Stimulated activated naive CD8-positive, alpha-beta T cell treated with anti-CD3 and anti-CD28 coated beads, Interleukin-15, Interleukin-2, amounts not matched to agents 100 U/mL and 50 U/mL, for 24 hours (primary cell): ENCODE measurements at places on chromosomes 2 and 18.

DNA sequence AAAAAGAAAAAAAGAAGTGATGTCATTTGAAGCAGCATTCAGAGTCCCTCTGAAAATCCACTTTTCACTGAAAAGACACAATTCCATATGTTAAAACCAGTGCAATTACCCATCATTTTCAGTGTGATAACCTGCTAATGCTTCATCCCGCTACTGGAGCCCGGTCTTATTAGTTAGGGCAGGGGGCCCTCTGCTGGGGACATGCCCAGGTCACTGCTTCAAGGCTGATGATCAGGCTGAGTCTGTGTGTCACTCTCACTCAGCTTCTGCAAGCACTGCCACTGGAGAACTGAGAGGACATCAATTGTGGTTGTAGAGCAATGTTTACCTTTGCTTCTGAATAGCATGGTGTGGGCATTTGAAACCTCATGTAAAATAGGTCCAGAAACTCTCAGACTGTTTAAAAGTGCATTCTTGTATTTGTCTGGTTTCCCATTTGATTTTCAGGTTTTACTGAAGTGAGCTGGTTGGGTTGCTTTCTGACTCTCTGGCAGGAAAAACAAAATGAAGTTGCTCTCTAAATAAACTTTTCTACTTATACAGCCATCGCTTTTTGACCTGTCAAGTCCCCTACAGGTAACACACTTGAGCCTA is 49.2 kb upstream of the NXPH2 start:
- peak; percentile 34 for DNase-seq

- DNase-seq, result no peak
Measured at GRCh38 chr2:84865181-84865783, 15.6 kb downstream of the TRABD2A start.

- DNase-seq, result no peak
Measured at GRCh38 chr2:60368456-60368855, 185.0 kb downstream of the BCL11A start.

- DNase-seq, result no peak
Measured at GRCh38 chr2:122063716-122064115, 308.3 kb downstream of the TSN start.

- no peak for DNase-seq
Measured at GRCh38 chr2:26438526-26438925, 36.8 kb downstream of the DRC1 start.

GRCh38 chr18:58695772-58696171 is 24.5 kb downstream of the MALT1 start:
- DNase-seq, result no peak

DNA sequence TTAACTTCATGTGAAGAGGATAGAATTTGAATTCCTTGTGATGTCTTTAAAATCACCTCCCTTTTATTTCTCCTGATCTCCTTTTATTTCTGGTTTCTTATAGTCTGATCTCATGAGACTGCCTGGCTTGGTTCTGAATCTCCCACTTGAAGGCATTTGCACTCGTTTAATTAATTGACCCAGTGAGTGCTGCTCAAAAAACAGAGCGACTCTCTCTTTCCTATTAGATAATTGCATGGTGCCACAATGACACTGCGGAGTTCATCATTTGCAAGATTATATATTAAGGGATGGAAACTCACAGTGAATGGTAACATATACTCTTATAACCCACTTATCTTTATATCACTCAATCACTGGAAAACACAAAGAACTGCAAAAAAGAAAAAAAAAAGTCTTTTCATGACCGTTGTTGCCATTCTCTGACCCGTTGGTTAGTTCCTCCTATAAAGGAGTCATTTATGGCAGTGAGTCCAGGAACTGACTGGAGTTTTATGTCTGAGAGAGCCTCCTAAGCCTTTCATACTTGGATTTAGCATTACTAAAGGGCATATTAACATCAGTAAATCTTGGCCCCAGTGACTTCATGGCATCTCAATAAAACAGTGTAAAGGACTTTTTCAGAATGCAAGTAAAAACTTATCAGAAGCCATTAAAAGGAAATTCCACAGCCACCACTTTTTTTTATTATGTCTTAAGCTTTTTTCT is 103.3 kb upstream of the EPHA4 start:
- no peak for DNase-seq

DNA sequence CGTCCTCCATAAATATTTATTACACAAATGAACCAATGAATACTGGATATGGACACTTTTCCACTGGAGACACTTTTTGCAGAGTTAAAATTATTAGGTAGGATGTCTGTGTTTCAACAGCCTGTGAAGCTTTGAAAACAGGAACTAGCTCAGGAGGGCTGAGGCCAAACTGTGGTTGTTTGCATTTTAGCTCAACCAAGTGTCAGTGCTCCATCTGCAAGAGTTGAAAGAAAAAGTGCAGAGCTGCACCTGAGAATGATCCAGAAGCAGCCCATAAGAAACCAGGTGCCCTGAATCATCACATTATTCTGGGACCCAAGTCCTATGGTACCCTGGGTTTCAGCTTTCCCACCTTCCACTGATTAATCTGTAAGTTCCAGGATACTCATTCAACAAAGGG is 180.4 kb downstream of the TRIB2 start:
- DNase-seq, result no peak

GRCh38 chr2:17506736-17507616 is 11.3 kb downstream of the RAD51AP2 start:
- no peak for DNase-seq

GRCh38 chr2:222904557-222905258 is 43.9 kb downstream of the ACSL3 start:
- no peak for DNase-seq

GRCh38 chr18:22194151-22194598 is 24.8 kb downstream of the GATA6 start:
- no peak for DNase-seq

DNA sequence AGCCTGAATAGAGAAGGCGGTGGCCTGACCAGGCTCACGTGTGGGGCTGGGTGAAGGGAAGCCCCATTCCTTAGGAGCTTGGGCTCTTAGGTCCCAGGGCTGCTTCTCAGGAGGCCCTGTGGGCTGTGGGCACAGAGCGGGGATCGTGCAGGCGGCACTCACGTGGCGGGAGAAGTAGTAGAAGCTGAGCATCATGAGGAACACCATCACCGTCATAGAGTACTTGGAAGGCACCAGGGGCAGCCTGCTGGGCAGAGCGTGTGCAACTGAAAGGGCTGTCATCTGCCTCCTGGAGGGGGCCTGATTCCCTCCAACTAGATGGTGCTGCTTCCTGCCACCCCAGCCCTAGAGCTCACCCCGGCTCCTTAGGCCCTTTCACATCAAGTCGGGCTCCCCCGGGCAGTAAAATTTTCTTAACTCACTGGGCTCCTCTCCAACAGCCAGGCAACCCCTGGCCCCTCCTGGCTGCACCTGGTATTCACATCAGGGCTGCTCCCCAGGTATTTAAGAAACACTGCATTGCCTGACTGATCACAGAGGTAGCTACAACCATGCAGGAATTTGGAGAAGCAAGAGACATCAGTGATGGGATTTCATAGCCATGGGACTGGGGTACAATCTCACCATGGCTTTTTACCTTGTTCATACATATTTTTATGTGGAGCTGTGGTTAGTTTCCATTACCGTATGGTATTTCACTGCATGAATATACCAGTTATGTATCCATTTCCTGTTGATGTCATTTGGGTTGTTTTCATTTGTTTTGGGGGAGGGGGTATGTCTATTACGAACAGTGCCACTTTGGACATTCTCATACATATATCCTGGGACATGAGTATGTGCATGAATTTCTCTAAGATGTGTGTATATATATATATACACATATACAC is 32.9 kb downstream of the CENPO start:
- DNase-seq, result no peak

GRCh38 chr2:75317316-75317715 is 118.0 kb upstream of the TACR1 start:
- DNase-seq, result no peak

- no peak for DNase-seq
Measured at GRCh38 chr2:240459401-240460252, 24.2 kb downstream of the GPC1 start.

DNA sequence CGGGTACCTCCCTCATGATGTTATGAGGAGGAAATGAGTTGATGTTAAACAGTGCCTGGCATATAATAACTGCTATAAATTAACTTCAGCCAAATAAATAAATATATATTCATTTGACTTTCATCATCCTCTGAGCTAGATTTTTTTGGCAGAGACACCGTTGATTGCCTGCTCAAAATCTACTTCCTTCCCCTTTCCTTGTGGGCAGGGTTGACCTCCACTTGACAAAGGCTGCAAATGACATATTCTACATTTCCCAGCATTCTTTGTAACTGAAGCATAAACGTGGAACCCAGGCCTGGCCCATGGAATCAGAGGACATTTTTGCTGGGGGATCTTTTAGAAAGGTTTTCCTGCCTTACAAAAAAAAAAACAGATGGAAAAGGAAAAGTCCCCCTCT is 177.8 kb downstream of the TXNL1 start:
- DNase-seq, result no peak

- no peak for DNase-seq
Measured at GRCh38 chr2:76599732-76600368, 889.1 kb upstream of the GCFC2 start.

DNA sequence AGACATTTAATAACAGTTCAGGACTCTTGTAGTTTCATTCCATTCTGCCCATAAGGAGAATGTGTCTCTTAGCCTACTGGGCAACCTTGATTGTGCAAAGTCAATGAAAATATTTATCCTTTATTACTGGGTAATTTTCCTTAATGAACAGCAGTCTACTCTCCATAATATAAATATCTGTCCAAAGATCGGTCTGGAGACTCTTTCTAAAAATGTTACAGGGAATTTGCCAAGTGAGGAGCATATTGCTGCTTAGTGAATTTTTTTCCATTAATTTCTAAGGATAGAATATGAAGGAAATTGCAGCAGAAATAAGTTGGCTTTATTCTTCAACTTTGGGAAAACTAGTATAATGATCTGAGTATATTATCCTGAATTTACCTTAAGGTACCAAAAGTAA is 817.1 kb upstream of the FSHR start:
- no peak for DNase-seq

- no peak for DNase-seq
Measured at GRCh38 chr2:673615-674320, 3.4 kb downstream of the TMEM18 start.

DNA sequence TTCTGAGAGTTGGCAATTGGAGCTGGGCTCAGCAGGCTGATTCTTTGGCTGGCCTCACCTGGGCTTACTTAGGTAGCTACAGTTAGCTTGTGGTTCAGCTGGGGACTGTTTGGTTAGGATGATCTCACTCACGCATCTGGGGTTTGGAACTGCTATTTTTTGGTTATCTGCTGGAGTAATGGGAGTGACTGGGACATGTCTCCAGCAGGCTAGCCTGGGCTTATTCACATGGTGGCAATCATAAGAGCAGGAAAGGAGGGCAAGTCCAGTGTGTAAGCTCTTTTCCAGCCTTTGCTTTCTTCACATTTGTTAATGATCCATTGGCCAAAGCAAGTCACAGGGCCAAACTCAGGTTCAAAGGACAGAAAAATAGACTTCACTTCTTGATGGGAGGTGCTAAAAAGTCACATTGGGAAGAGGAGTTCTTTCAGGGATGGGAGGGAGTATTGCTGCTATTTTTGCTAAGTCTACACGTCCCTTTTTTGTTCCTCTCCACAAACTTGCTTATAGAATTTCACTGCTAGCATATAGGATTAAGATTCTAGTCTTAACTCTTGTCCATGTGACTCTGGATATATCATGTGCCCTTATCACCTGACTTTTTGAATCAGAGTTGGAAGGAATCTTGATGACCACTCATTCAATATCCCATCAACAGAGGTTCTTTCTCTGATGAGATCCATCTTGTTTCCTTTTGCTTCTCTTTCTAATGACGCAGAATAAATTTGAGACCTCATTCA is 174.0 kb downstream of the ZFP36L2 start:
- DNase-seq, result no peak

DNA sequence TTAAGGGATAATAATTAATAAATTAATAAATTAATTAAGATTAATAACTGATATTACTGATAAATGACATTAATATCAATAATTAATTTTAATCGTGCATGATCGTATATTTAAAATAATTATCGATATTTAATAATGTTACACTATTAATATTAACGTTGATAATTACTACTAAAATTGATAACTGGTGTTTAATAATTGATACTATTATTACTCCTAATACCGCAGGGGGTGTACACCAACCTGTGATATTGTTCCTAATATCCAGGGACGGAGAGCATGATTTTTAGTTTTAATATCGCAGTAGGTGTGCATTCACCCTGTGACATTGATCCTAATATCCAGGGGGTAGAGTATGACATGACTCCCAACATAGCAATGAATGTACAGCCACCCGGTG is 1930.8 kb downstream of the SUCLG1 start:
- DNase-seq, result no peak

- peak; percentile 30 for DNase-seq
Measured at GRCh38 chr2:190695739-190696138, 46.9 kb downstream of the NAB1 start.

DNA sequence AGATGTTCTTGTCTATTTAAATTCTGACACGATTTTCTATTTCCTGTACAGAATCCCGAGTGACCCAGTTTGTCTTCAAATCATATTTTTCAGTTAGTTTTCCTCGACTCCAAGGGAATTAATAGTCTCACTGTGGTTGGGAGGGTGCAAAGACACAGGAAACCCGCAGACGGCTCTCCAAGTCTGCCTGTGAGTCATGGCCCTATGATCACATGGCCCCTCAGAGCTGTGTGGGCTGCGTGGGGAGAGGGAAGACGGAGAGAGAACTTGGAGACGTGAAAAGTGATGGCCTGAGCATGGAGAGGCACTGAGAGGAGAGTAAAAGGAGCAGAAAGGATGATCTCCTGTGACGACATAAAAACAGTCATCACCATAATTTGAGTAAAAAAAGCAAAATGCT is 989.9 kb downstream of the DCDC2C start:
- no peak for DNase-seq

DNA sequence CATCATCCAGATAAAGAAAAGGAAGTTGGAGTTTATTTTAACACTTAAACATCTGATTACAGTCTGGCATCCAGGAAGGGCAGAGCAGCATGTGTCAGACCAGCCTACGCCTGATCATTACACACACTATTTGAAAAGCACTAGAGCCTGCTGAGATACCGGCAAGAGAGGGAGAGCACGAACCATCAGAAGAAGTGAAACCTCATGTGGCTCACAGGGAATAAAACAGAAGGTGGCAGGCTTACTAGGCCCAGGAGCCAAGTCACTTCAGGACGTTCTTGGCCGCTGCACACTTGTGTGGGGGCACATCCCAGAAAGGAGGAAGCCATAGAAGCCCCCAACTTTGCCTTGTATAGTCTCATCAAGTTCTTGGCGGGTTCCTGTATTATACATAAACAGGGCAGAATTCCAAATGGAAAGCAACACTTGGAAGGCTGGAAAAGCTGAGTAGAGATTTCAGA is 105.5 kb downstream of the UGGT1 start:
- DNase-seq, result no peak

GRCh38 chr2:125125902-125126301 is 1100.8 kb downstream of the CNTNAP5 start:
- no peak for DNase-seq

DNA sequence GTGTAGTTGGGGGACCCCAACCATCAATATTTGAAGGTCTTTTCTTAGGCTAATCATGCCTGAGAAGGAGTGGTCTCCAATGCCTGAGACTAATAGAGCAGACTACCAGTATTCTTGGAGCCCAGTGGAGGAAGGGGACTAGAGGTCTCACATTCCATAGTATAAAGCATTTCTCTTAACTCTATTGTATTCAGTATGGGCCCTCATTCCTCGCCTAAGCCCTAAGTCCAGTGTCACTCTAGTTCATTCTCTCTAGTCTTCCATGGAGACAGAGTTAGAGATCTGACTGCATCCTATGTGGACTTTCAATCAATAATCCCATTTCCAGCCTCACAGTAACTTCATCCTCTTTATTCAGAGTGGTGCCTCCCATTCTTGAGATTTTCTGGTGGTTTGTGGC is 29.7 kb upstream of the MAP4K4 start:
- no peak for DNase-seq

- DNase-seq, result no peak
Measured at GRCh38 chr2:183993052-183993451, 605.3 kb upstream of the ZNF804A start.
